ENCODE measurements at places on chromosomes 6 and 20. TPM values are rescaled to one million over a fixed set of nuclear protein-coding genes. Genes with fewer than 3 reads are reported as not detected.

Gene MEP1A
- total RNA-seq = not detected

Gene ZBTB12
- total RNA-seq = 8.6 TPM

Gene DBNDD2
- 7.7 TPM for total RNA-seq

Gene CYP21A2
- not detected for total RNA-seq

DNA sequence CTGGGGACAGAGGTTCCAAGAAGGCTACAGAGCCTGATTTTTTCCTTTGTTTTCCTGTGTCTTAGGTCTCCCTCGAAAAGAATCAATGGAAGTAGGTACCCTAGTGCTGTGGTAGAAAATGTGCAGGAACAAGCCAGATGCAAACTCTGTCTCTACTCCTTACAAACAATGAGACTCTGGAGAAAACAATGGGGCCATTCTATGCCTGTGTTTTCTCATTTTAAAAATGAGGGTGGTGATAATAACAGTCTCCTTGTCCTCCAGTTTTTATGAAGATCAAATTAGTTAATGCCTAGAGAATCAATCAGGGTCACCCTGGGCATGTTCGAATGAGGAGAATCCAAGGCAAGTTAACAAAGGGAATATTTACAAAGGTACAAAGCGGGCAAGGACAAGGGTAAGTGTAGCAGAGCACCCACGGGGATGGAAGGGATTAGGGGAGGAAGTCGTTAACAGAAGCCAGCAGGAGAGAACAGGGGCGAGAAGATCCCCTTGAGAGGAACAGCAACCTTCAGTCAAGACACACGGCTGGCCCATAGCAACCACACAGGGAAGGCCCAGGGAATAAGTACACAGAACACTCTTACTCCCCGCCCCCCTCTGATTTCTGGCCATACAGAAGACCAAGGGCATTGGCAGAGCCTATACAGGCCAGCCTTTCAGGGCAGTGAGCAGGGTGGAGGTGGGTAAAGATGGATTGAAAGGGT lies 342.8 kb downstream of the PTPRT start:
- no peak for DNase-seq

All from PC-3 (cell line).